Neural crest cell (in vitro differentiated cells): ENCODE measurements at places on chromosomes 2 and 18. TPM values are rescaled to one million over a fixed set of nuclear protein-coding genes. Genes with fewer than 3 reads are reported as not detected.

The LYG2 gene
- not detected in 2 replicates for total RNA-seq

- peak; percentile 38 for DNase-seq
- no peaks in the 10 kb centered on the region for H3K36me3 ChIP-seq
- peaks cover 35% of the 10 kb centered on the region for H3K4me1 ChIP-seq
- H3K27ac ChIP-seq = no peak overlapping the region
- peak overlapping the region; percentile 36 for H3K4me3 ChIP-seq
Observed at GRCh38 chr2:170812710-170813600, 3.7 kb upstream of the GAD1 start.

DNA sequence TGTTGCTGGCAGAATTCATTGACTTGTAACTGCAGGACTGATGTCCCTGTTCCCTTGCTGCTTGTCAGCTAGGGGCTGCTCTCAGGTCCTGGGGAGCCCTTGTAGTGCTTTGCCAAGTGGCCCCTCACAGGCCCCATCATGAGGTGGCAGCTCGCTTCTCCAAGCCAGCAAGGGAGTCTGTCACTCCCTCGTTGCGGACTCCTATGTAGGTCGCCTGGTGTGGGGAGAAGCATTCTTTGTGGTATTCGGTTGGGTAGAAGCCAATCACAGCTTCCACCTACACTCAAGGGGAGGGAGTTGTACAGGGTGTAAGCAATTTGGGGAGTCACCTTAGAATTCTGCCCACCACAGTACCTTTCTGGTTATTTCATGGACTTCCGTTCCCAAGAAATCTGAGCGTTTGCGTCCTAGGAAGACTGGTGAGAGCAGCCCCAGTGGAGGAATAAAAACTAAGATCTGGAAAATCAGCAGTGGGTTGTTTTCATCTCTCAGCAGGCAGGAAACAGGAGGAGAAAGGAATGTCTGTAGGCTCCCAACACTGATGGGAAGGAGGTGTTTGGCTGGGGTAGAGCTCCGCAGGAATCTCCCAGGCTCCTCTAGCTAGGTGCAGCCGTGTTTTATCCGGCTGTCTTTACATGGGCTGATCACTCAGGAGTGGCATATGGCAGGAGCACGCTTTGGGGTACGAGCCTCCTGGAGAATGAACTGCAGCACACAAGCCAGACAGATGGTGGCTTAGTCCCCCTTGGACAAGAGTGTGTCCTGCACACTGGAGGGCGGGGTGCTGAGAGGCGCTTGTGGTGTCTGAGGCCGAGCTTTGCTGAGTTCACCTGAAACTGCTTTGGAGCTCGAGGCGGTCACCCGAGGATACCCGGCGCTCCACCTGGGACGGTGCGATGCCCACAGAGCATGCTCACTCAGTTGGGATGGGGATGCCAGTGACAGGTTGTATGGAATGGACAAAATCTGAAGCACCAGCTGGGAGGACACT, 58.3 kb downstream of the LDLRAD4 start:
- peaks cover 23% of the 10 kb centered on the region for H3K4me1 ChIP-seq
- no peak overlapping the region for H3K4me3 ChIP-seq
- no peak overlapping the region for H3K27ac ChIP-seq
- no peak for DNase-seq
- H3K36me3 ChIP-seq = peaks cover 1% of the 10 kb centered on the region
- H3K27me3 ChIP-seq = no peaks in the 10 kb centered on the region

- H3K4me3 ChIP-seq = no peak overlapping the region
- no peaks in the 10 kb centered on the region for H3K4me1 ChIP-seq
- no peaks in the 10 kb centered on the region for H3K36me3 ChIP-seq
- H3K27me3 ChIP-seq = no peaks in the 10 kb centered on the region
- no peak overlapping the region for H3K27ac ChIP-seq
Observed at GRCh38 chr2:186201371-186201770, 284.7 kb upstream of the ZC3H15 start.

- H3K36me3 ChIP-seq = peaks cover 3% of the 10 kb centered on the region
- H3K4me3 ChIP-seq = no peak overlapping the region
- no peak overlapping the region for H3K27ac ChIP-seq
- no peaks in the 10 kb centered on the region for H3K4me1 ChIP-seq
Observed at GRCh38 chr2:65666156-65666725, 233.8 kb upstream of the SPRED2 start.

- H3K4me3 ChIP-seq = no peak overlapping the region
- H3K27me3 ChIP-seq = no peaks in the 10 kb centered on the region
- DNase-seq = no peak
Observed at GRCh38 chr2:46241344-46241743, 55.9 kb upstream of the EPAS1 start.

DNA sequence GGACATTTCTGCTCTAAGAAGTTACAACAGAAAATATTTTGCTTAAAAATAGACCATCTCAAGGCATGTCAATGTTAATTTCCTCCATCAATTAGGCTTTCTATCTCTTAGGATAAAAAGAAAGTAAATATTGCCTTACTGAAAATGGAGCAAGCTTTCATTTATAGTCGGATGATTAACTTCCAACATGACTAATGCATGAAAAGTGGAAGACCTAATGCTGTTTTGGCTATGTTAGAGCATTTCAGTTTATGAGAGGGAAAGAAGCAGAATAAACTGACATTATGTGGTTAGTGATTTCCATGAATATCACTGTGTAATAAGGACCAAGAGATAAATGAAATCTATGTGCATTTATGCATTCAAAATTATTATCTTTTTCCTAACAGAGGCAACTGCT, 475.2 kb upstream of the UBE2E3 start:
- no peak overlapping the region for H3K27ac ChIP-seq
- DNase-seq = no peak
- H3K36me3 ChIP-seq = no peaks in the 10 kb centered on the region
- no peak overlapping the region for H3K4me3 ChIP-seq
- no peaks in the 10 kb centered on the region for H3K4me1 ChIP-seq

DNA sequence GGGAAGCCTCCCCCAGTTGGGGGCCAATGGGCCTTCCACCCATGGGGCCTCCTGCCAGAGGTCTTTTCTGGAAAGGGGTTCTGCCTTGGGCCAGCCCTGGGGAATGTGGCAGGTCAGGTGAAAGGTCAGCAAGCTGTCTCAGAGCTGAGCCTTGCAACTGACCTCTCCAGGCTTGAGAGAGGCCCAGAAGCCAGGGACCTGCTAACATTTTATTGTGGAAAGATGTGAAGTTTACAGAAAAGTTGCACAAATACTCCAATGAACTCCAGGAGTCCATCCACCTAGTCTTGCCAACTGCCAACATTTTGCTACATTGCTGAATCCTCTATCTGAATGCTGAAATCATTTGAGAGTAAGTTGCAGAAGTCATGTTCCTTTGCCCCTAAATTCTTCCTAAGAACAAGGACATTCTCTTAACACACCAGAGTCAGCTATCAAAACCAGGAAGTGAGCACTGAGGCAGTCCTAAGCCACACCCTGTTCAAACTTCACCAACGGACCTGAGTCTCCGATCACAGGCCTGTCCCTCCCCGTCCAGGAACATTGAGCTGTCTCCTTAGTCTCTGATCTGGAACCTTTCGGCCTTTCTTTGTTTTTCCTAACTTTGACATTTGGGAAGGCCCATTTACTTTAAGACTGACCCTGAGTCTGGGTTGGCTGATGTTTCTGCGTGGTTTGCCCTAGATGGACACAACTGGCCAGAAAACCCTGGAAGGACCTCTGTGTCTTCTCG, 4.0 kb downstream of the SNORC start:
- peaks cover 46% of the 10 kb centered on the region for H3K27me3 ChIP-seq
- H3K27ac ChIP-seq = no peak overlapping the region
- H3K4me1 ChIP-seq = peaks cover 29% of the 10 kb centered on the region
- H3K36me3 ChIP-seq = no peaks in the 10 kb centered on the region
- H3K4me3 ChIP-seq = peak overlapping the region; percentile 51

DNA sequence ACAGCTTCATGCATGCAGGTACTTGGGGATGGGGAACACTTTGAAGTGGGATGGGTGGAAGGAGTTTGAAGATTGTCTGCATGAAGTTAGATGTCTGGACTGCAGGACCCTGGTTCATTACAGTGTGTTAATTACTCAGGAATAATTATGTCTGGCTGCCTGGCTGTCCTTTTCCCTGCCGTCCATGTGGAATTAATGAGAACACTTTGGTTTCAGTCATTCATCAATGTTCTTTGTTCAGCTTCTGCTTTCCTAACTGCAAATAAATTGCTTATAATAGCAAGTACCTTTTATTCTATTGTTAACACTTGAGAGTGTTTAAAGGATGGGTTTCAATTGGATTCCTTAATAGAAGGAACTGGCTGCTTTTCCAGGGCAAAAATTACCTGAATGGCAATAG, 35.8 kb downstream of the MTCL1 start:
- no peaks in the 10 kb centered on the region for H3K36me3 ChIP-seq
- H3K27me3 ChIP-seq = no peaks in the 10 kb centered on the region
- H3K4me1 ChIP-seq = peaks cover 6% of the 10 kb centered on the region

The ZBTB7C gene
- total RNA-seq = 0.45 and 0.61 TPM in 2 replicates

The CRYGD gene
- total RNA-seq = not detected in 2 replicates

DNA sequence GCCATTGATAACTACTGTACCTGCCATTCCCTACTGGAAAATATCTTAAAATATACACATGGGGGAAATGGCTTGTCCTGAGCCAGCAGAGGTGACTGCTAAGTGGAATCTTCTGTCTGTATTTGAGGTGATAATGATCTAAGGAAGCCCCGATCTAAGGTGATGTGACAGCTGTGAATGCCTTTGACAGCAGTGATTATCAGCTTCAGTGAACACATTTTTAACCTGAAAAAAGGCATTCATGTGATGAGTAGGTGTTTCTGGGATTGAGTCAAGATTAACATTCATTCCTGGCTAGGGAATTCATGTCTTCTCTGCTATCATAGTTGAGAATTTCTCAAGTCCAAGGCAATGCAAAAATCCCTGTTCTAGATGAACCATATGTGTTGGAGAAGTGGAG, 9.1 kb upstream of the MAPRE2 start:
- H3K36me3 ChIP-seq = no peaks in the 10 kb centered on the region
- H3K4me1 ChIP-seq = no peaks in the 10 kb centered on the region
- no peak for DNase-seq
- H3K4me3 ChIP-seq = no peak overlapping the region
- H3K27ac ChIP-seq = no peak overlapping the region
- H3K27me3 ChIP-seq = no peaks in the 10 kb centered on the region

- no peaks in the 10 kb centered on the region for H3K4me1 ChIP-seq
- no peak for DNase-seq
- no peak overlapping the region for H3K4me3 ChIP-seq
- H3K27ac ChIP-seq = no peak overlapping the region
- H3K36me3 ChIP-seq = peaks cover 4% of the 10 kb centered on the region
Observed at GRCh38 chr2:200039724-200040650, 84.6 kb downstream of the MAIP1 start.

DNA sequence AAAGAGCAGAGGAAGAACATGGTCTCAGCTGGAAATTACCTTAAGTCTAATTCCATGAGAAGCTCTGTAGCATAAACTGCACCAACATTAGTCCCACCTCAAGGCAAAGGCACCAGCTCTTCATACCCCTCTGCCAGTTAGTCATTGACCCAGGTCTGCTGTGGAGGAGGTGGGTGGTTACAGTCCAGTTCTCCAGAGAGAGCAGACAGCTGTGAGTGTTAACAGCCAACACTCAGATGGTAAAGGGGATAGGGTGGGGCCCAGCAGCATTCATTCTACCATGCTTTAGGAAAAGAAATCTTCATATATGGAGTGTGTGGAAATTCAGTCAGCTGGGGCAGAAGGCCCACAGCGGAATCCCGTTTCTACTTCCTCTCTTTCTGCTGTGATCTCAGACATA, 159.7 kb upstream of the FBXO11 start:
- H3K4me3 ChIP-seq = no peak overlapping the region
- H3K27ac ChIP-seq = no peak overlapping the region
- peaks cover 15% of the 10 kb centered on the region for H3K4me1 ChIP-seq
- no peak for DNase-seq

DNA sequence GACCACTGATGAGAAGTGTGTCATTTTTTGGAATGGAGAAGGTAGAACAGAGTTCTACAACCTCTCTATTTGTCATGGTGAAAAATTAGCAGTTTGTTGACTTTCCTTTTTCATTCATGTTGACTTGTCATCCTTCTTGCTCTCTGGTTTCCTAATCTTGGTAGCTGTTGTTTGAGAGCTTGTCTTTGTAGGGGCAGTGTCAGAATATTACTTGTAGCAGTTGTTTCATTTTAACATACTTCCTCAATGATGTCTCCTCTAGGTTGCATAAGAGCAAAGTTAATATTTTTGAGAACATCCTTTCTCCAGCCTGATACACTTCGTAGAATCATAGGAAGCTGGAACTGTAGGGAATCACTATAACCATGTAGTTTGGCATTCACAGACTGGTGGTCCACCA, 368.2 kb upstream of the FANCL start:
- H3K4me3 ChIP-seq = no peak overlapping the region
- DNase-seq = no peak
- peaks cover 6% of the 10 kb centered on the region for H3K4me1 ChIP-seq
- H3K27me3 ChIP-seq = no peaks in the 10 kb centered on the region
- no peaks in the 10 kb centered on the region for H3K36me3 ChIP-seq
- no peak overlapping the region for H3K27ac ChIP-seq

- no peaks in the 10 kb centered on the region for H3K27me3 ChIP-seq
- no peak overlapping the region for H3K4me3 ChIP-seq
- H3K4me1 ChIP-seq = peaks cover 22% of the 10 kb centered on the region
- H3K27ac ChIP-seq = no peak overlapping the region
- DNase-seq = no peak
Observed at GRCh38 chr2:39640107-39640506, 25.6 kb upstream of the TMEM178A start.

GRCh38 chr18:66510357-66511045, 93.4 kb downstream of the CDH19 start:
- no peak overlapping the region for H3K27ac ChIP-seq
- no peaks in the 10 kb centered on the region for H3K36me3 ChIP-seq
- H3K4me3 ChIP-seq = no peak overlapping the region
- no peak for DNase-seq
- H3K27me3 ChIP-seq = no peaks in the 10 kb centered on the region

The DUSP2 gene
- 1.0 and 1.1 TPM in 2 replicates for total RNA-seq

The CRYGC gene
- total RNA-seq = not detected in 2 replicates

GRCh38 chr2:146820672-146821071, 1024.2 kb upstream of the ACVR2A start:
- no peaks in the 10 kb centered on the region for H3K4me1 ChIP-seq
- H3K27ac ChIP-seq = no peak overlapping the region
- DNase-seq = no peak
- H3K36me3 ChIP-seq = no peaks in the 10 kb centered on the region

- H3K27ac ChIP-seq = peak overlapping the region; percentile 27
- no peaks in the 10 kb centered on the region for H3K36me3 ChIP-seq
- H3K4me1 ChIP-seq = peaks cover 32% of the 10 kb centered on the region
Observed at GRCh38 chr2:111941531-111941930, 43.1 kb downstream of the MERTK start.

The EML6 gene
- total RNA-seq = 7.4 and 8.1 TPM in 2 replicates

DNA sequence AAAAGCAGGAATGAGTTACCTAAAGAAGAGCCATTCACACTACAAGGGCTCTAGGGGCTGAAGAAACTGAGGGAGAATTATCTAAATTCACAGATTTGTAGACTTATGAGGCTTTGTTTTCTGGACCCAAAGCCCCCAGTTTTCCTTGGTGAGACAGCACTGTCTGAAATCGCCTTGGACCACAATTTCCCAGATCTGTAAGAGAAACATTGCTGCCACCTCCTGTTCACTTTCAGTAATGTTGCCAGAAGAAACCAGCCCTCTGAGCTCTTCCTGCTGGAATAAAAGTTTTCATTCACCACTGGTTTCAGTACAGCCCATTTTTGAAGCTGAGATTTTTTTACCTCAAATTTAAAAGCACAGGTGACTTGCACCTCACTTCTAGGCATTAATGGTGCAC, 169.2 kb downstream of the CDH20 start:
- H3K36me3 ChIP-seq = no peaks in the 10 kb centered on the region
- peaks cover 5% of the 10 kb centered on the region for H3K27me3 ChIP-seq
- H3K4me1 ChIP-seq = no peaks in the 10 kb centered on the region
- H3K27ac ChIP-seq = no peak overlapping the region
- DNase-seq = peak; percentile 59

The KYNU gene
- total RNA-seq = 0.14 and 0.26 TPM in 2 replicates

- H3K27me3 ChIP-seq = peaks cover 4% of the 10 kb centered on the region
- H3K4me3 ChIP-seq = no peak overlapping the region
- no peak overlapping the region for H3K27ac ChIP-seq
- H3K4me1 ChIP-seq = no peaks in the 10 kb centered on the region
- no peaks in the 10 kb centered on the region for H3K36me3 ChIP-seq
- DNase-seq = no peak
Observed at GRCh38 chr2:127562936-127563335, 27.5 kb downstream of the MYO7B start.
